Esophagus squamous epithelium (tissue), 5 donors: ENCODE measurements at places on chromosomes 5 and 9.

- no peak for DNase-seq
Measured at GRCh38 chr5:74063346-74063745, 437.4 kb downstream of the ARHGEF28 start.

GRCh38 chr5:95913663-95914062 is 48.0 kb downstream of the ELL2 start:
- no peak for DNase-seq

DNA sequence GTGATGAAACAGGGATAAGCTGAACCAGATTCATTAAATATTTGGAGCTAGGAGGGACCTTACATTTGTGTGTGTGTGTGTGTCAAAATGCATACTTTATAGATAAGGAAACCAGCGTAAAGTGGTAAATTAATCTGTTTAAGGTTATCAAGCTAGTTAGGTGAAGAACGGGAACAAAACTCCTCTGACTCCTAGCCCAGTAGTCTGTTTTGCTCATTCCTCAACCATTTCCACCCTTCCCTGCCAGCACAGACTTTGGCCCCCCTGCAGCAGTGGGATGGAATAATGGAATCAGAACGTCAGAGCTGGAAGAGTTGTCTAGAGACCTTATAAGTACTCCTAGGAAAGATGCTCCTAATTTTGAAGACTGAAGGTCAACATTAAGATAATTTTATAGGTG is 6.5 kb downstream of the AGXT2 start:
- no peak for DNase-seq

- DNase-seq, result no peak
Measured at GRCh38 chr9:16044579-16044881, 491.7 kb downstream of the CCDC171 start.

DNA sequence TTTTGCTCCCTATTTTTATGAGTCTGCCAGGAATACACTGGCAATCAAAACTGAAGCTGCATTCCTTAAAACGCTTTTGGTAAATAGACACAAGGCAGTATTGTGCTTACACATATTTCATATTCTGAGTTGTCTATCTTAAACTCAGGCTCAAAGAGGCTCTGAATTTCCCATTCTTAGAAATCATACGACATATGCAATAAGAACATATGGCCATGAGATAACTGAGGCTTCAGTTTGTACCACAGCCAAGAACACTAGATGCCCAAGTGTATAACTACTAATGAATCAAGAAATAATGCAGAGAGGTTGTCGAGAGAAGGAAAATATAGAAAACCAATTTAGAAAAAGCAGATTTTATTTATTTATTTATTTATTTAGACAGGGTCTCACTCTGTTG is 357.4 kb downstream of the NDUFS4 start:
- no peak for DNase-seq

DNA sequence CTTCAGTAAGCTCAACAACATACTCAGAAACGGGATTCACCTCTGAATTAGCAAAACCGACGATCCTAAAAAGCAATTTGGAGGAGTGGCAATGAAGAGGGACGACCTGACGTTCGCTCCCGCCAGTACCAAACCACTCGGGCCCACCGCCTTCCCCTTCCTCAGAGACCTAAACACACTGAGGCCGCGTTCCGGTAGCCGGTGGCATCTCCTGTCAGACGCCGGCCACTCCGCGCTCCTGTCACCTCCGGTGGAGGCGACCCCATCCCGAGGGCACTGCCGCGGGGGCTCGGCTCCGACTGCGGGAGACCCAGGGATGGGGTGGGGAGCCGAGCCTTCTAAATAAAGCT is 617 bp downstream of the PPP6C start:
- DNase-seq, result no peak

- no peak for DNase-seq
Measured at GRCh38 chr9:7906783-7907550, 107.4 kb upstream of the DMAC1 start.

DNA sequence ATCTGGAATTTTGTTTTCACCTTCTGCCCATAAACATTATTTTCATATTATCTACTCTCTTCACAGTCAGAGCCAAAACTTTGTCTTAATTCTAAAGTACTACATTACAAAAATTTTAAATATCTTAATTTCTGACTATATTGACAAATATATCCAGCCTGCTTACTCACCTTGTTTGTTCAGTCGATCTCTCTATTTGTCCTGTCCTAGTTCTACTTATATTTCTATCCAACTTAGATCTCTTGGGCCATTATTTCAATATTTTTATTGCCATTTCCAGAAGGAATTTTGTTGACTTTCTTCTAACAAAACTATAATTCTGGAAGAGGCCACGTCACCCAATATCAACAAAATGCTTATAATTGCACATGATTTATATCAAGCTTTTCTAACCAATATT is 652.8 kb upstream of the CTNND2 start:
- DNase-seq, result no peak

DNA sequence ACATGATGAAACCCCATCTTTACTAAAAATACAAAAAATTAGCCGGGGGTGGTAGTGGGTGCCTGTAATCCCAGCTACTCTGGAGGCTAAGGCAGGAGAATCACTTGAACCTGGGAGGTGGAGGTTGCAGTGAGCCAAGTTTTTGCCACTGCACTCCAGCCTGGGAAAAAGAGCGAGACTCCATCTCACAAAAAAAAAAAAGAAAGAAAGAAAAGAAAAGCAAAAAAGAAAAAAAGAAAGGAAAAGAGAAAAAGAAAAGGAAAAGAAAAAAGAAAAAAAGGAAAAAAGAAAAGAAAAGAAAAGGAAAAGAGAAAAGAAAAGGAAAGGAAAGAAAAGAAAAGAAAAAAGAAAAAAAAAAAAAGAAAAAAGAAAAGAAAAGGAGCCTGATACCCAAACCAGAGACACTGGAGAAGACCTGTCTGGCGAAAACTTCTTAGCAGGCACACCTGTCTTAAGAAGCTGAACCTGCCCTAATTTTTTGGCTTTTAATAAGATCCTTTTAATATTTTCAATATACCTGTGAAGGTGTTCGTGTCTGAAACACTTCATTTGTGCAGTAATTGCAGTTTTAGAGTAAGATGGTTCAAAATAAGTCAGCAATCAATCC is 164.7 kb upstream of the IRX2 start:
- no peak for DNase-seq

DNA sequence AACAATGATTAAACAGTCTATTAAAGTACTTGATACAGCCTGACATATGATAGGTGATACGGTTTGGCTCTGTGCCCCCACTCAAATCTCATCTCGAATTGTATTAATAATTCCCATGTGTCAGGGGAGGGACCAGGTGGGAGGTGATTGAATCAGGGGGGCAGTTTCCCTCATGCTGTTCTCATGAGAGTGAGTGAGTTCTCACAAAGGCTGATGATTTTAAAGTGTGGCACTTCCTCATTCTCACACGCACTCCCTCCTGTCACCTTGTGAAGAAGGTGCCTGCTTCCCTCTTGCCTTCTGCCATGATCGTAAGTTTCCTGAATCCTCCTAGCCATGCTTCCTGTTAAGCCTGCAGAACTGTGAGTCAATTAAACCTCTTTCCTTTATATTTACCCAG is 40.1 kb upstream of the TARS1 start:
- no peak for DNase-seq

DNA sequence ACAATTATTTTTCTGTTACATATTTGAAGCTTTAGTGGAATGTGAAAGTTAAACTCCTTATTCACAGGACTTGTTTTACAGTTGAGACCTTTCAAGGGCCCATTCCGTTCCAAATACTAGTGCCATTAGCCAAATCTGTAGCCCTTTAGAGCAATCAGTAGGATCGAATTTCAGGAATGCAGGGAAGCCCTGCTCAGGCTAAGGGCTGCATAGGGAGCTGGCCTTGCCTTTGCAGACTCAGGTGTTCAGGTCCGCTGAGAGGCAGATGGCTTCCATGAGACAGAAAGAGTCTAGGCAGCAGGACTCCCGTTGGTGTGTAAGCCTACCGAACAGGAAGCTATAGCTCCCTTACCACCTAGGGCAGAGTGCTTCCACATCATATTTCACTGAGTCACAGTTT is 150.1 kb upstream of the SLC27A6 start:
- no peak for DNase-seq

- DNase-seq, result no peak
Measured at GRCh38 chr9:129138476-129139232, 27.4 kb downstream of the PTPA start.

DNA sequence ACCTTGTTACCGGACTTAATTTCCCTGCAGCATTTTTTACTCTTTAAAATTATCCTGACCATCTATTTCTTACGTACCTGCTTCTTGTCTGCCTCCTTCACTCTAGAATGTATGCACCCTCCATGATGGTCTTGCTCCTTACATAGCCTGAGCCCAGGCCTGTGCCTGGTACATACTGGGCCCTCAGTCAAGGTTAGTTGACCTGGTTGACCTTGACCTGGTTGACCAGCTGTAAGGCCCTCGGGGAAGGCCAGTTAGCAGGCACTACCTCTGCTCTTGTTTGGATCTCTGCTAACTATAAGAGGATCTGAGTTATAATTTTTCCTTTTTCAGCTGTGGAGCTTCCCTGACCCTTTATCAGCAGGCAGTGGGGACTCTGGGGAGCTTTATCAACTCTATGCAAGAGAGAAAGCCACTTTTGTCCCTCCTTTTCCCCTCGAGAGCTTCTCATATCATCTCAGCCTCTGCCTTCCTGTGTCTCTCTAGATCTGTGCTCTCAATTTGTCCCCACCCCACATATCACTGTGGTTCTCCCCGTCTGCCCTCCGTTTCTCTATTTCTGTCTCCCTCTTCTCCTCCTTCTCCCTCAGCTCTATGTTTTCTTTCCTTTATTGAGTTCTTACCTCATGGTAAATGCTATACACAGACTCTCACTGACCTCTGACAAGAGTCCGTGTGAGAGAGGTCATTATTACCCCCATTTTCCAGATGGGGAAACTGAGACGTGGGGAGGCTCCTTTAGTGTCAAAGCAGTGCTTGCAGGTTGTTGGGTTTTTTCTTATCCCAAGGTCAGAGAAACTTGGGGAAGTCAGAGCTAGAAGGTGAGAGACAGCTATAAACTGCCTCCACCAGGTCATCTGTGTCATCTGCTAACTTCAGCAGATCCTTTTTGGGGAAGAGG is 28.6 kb downstream of the SPRY4 start:
- no peak for DNase-seq

- DNase-seq, result no peak
Measured at GRCh38 chr5:89072842-89073672, 190.1 kb upstream of the MEF2C start.

DNA sequence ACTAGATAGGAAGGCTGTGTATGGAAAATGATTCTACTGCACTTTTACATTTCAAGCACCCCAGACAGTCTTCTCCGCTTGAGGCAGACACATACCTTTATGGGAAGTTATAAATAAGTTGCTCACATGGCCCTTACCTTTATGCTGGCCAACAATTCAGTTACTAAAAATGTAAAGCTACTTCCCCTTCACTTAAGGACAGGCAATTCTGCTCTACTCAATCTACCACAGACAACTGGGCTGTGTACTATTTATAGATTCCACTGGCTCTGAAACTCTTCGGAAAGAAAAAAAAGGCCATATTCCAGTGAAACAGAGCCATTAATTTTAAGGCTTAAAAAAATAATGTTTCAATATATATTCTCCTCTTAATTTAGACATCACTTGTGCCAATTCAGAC is 59.4 kb downstream of the ELAVL2 start:
- DNase-seq, result no peak

- DNase-seq, result no peak
Measured at GRCh38 chr9:20197976-20198685, 409.3 kb upstream of the SLC24A2 start.

GRCh38 chr9:76655121-76655541 is 109.1 kb upstream of the PCA3 start:
- DNase-seq, result no peak

- no peak for DNase-seq
Measured at GRCh38 chr5:132013711-132014110, 2.3 kb upstream of the ACSL6 start.

DNA sequence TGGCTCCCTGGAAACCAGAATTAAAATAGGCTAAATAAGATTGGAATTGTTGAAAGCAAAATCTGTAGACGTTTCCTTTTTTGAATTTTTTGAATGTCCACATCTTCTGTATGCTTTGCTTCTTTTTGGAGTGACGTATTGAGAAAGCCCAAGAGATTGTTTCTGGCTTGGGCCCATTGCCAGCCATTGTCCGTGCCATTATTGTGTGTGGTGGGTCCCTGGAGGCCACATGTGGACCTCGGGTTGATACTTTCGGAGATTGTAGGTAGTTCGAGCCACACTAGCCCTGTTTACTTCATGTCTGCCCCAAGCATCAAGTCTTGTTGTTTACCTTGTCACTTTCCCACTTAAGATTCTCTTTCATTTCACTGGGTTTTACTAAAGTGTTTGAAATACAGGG is 106.0 kb downstream of the PALM2AKAP2 start:
- no peak for DNase-seq

DNA sequence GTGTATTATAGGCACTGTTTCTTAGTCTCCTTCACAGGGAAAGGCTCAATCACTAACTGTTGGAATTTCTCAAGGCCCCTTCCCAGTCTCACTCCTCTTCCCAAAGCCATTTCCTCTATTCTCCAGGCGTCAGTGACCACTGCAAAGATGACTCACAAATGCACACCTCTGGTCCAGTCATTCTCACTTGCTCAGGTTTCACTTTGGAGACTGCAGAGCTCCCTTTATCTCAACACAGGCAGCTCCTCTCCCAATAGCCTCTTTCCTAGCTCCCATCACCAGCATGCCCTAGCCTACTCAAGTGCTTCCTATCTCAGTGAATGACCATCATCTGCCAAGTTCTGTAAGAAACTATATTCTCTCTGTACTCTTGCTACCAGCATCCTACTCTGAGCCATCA is 323.6 kb downstream of the NTRK2 start:
- DNase-seq, result no peak

DNA sequence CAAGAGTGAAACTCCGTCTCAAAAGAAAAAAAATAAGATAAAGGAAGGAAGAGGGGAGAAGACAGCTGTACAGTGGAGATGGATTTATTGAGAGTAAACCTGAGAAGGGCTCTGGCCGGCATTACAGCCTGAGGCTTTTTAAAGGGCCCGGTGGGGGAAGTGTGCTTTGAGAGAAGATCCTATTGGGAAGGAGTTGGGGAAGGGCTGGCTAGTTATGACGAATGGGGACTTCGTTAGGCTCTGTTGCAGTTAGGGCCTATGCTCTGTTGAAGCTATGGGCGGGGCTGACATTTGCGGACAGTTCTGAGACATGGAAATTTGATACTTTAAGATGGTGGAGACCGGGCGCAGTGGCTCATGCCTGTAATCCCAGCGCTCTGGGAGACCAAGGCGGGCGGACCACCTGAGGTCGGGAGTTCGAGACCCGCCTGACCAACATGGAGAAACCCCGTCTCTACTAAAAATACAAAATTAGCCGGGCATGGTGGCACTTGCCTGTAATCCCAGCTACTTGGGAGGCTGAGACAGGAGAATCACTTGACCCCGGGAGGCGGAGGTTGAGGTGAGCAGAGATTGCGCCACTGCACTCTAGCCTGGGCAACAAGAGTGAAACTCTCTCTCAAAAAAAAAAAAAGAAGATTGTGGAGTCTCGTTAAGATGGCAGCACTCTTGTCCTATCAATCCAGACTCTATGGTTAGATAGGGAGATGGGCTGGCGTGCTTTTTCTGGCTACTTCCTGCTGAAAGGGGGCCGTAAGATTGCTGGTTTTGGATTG is 33.2 kb downstream of the C9orf50 start:
- no peak for DNase-seq

DNA sequence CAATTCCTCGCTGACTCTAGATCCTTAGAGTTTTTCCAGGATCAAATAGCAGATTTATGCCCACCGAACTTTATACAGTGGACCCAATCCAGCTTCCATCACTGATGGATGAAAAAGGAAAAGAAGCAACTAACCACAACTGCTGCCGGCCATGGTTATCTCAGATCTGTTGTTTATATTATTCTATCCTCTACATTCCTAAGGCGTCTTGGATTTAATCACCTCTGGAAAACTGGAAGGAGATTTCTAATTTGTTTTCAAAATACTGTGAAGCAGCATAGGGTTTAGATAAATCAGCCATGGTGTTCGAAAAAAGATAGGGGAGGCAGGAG is 663 bp upstream of the ZNF366 start:
- DNase-seq, result no peak
